Cerebellar cortex (tissue), 1 donor: ENCODE measurements at places on chromosomes 11 and 22.

GRCh38 chr11:86800076-86800959 lies at the start of gene PRSS23:
PRSS23 (plus strand) TSS chr11:86800542; CDS start chr11:86807644, 7,102 bp downstream.
- DNase-seq, result peak; percentile 29

DNA sequence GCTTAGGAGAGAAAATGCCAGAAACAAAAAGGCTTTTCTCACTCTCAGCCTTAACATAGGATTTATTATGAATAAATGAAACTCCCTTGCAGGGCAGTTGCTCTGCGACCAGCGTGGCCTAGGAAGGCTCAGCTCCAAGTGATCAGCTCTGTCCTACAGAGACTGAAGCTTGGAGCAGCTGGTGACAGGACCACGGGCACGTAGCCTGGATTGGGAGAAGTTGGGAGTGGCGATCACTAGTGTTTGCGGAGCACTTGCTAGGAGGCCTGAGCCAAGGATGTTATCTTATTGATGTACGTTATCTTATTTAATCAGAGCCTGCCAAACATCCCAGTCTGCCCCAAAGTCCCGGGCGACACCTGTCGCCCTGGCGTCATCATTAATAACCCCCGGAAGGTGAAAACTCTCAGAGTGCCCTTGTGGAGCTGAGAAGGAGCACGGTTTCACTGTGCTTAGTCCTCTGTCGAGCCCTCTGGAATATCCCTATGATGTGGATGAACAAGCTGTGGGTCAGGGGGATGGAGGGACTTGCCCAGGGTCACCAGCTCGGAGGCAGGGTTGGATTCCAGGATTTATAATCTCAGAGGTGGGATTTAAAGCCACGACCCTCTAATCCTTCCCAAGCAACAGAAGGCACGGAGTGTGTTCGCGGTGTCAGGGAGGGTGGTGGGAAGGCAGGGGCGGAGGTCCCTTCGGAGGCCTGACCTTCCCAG lies 40.8 kb upstream of the SMIM38 start:
- DNase-seq, result no peak

DNA sequence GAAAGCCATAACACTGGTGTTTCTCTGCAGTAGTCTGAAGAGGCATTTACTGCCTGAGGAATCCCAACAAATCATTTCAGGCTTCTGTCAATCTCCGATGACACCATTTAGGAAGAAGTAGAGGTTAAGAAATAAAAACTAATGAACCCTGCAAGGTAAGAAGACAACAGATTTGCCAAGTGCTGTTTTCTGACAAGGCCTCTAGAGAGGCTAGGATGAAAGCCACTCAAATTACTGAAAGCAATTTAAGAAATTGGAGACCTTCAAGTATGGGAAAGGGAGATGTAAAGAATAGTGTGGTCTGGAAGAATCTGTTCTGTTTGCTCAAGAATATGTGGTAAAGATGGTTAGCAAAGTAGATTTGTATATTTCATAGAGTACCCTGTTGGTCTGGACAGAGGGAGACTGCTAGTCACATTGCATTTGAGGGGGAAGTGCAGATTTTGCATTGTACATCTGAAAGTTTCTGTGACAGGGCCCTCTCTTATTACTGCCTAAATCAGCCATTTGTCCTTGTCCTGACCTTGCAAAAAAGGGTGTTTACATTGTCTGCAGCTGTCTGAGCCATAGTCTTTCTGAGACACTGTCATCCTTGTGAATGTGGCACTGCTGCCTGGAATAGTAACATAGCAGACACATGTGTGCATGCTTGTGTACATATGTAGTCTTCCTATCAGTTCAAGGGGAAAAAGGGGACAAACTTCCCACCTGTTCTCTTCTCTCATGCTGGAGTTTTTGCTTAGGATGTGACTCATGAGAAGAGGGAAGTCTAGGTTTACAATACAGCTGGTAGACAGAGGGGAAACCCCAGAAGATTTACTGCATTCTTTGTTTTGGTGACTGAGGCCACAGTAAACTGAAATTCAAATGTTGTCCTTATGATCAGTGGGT lies 640.2 kb upstream of the KIRREL3 start:
- DNase-seq, result no peak

DNA sequence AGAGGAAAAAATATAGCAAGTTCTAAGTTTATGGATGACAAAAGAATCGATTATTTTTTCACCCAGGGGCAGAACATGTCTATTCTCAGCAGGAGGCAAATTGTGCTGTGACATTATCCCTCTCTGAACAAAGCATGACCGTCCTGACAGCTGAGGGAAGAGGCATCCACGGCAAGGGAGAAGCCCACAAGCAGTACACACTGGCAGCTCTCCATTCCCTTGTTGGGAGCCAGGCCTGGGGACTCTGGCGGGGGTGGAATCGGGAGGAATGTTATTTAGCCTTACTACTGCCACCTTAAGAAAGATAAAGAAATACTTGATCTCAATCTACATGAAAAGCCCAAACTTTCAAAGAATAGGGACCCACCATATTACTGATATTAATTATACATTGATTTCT lies 3.4 kb downstream of the KIRREL3 start:
- DNase-seq, result peak; percentile 20
